ENCODE measurements at places on chromosomes 1 and 21.

- no peak for DNase-seq
These were observed 229.8 kb upstream of the ADAMTS5 start for GRCh38 chr21:27196651-27197050.

DNA sequence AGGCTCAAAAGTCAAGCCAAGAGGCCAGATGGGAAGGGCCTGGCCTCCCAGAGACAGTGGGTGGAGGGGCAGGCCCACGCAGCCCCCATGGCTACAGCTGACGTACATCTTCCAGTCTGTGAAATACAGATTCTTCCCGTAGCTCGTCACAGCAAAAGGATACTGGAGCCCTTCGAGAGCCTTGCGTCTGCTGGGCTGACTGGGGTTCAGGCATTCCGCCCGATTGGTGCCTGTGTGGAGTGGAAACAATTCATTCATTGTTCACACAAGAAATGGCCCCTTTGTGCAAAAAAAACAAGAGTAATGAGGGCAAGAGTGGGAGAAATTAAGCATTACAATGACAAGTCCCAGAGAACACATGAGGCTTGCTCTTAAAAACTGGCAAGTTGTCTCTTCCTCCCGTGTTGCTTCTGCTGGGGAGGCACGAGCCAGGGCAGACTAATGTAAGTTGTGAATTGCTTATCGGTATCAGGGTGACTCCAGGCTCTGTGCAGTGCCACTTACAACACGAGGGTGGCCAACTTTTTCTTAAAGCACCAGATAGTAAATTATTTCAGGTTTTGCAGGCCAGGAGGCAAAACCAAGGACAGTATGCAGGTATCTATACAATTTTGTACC lies 85.1 kb downstream of the NID1 start:
- DNase-seq: no peak

DNA sequence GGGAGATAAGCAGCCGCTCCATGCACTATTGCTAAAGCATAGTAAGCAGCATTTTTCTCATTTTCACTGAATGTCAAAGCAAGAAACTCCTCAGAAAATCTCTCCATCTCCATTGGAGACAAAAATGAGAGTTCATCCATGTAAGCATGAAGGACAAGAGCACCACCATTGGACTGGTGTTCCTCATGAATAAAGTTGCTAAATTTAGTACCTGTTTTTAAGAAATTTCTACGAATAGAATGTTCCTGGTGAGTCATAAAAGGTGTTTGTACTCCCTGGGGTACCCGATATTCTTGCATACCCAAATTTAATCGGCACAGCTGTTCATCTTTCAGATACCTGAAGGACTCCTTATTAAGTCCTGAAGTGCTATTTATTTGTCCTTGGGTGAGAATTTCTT lies 14.8 kb downstream of the RSBN1 start:
- DNase-seq: no peak

- DNase-seq: no peak
These were observed 28.6 kb upstream of the PDE4B start for GRCh38 chr1:65764052-65764451.

DNA sequence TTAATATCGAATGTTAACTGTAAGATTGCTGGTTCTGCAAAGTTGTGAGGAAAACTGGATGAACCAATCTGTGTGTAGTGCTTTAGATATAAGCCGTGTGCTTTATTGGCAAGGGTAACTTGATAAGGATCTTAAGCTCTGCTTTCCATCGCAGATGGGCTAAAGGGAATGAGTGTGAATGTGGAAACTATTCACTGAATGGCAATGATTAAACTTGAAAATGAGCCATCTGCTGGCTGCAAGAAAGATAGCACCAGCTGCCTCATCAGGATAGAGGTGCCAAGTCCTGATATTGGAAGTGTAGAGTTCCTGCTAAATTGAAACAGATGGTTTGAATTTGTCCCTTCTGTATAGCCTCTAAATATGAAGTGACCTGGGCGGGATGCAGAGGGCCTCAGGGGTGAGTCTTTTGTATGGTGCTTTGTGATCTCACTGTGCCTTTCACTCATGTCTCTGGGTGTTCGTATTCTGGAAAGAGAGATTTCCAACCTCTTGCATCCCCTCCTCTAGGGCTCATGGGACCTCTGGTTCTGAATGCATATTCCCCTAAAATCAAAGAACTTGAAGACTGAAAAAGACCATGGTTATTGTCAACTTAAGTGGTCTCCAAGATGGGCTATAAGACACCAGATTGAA lies 9.2 kb downstream of the FCRL3 start:
- DNase-seq: no peak

DNA sequence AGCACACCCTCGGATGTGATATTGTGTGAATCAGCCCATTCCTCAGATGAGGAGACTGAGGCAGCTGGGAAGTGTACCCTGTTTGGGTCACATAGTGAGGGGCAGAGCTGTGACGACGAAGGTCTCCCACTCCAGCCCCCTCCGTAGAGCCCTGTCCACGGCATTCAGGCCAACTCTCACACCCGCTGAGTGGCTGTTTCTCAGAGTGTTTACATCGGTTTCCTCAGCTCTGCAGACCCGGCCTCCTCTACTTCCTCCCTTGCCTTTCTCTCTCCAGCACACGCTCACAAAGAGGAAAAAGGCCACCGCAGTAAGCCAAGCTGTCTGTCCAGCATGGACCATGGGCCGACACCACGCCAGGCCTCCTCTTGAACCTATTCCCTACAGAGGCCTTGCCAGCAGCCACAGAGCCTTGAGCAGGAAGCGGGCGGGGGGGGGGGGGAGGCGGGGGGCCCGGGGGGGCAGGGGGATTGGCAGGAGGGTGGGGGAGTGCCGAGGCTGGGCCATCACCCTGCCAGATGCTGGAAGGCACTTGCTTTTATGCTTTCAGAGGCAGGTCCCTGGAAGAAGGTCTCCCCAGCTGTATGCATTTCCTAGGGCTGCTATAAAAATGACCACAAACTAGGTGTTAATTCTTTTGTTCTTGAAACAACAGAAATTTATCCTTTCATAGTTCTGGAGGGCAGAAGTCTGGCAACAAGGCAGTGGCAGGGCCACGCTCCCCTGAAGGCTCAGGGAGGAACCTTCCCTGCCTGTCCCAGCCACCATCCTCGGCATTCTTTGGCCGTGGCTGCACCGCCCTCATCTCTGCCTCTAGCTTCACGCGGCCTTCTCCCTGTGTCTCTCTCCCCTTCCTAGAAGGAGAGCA lies 178.4 kb downstream of the PSMG1 start:
- DNase-seq: no peak

DNA sequence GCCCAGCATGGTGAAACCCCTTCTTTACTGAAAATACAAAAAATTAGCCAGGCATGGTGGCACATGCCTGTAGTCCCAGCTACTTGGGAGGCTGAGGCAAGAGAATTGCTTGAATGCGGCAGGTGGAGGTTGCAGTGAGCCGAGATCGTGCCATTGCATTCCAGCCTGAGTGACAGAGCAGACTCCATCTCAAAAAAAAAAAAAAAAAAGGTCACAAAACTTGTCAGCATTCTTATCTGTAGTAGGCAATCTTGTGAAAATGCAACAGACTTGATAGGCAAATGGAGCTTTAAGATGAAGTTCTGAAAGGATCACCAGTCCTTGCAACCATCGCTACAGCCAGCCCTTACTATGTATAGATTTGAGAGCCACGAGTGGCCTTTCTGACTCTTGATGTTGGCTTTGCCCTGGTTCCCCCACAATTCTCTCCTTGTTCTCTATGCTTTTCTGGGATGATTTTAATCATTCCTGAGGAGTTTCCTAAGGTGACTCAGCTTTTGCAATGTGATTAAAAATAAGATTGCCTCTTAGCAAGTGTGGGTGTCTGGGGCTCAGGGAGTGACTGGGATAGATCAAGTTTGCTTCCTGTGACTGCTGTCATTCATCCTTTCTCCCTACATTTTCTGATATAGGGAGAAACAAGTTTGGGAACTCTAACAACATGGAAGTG lies 7.1 kb upstream of the MAP1LC3C start:
- DNase-seq: no peak

- DNase-seq: no peak
These were observed 62.0 kb downstream of the TNN start for GRCh38 chr1:175129644-175129996.
